Immature natural killer cell (primary cell): ENCODE measurements at places on chromosomes 1 and 21.

GRCh38 chr1:7886405-7886745 lies 33.5 kb upstream of the UTS2 start:
- no peak for DNase-seq

DNA sequence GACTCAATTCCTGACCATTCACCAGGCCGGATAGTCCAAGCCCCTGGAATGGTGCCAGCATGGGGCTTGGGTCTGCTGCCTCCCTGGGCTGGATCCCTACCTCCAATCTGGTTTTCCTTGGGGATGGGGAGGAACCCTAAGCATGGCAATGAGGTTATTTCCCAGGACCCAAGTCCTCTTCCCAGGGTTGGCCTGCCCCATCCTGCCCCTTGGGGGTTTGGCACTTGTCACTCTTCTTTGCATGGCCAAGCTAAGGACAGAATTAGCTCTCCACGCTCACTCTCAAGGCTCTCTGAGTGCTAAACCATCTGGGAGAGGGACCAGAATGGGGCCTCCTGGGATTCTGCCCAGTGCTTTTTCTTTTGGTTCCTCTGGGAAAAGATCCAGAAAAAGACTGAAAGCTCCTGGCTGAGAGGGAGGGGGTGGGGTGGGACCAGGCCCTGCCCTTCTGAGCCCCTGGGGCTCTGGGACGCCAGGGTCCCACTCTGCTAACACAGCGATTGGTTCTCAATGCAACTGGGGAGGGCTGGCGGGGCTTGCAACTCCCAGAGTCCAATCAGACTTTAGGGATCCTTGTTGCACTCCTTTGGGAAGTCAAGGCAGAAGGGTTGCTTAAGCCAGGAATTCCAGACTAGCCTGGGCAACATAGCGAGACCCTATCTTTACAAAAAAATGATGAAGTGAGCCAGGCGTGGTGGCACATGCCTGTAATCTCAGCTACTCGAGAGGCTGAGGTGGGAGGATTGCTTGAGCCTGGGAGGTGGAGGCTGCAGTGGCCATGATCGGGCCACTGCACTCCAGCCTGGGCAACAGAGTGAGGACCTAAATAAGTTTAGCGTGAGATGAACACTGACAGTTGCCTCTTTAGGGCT lies 52.7 kb downstream of the DHRS3 start:
- DNase-seq, result no peak

DNA sequence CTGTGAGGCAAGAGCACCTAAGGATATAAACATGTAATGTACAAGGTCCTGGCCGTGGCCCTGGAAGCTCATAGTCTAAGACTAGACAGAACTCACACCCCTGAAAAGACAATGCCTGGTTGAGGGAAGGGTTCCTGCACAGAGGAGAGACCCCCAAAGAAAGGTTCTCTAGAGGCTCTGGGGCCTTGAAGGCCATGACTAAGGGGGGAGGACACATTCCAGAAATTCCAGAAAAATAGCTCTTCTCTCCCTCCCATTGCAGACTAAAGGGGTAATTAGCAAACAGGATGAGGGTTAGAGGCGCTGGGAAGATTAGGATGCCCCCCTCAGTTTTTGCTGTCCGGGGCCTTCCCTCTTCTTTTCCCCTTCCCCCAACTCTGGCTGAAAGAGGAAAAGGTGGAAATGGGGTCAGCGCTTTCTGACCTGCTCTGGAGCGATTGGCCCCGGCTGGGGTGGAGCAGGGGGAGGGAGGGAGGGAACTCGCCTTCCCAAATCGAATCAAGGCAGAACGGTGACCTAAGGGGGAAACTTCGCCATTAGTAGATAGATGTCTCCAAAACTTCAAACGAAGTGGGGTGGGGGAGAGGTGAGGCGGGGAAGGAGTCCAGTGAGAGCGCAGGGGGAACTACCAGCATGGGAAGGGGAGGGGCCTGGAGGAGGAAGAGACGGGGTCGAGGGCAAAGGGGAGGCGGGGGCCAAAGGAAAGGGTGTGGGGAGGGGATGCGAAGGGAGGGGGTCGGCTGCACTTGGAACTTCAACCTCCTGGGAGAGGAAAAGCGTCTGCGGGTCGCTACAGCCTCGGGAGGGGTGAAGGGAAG lies 11.8 kb downstream of the PAX7 start:
- DNase-seq, result no peak

DNA sequence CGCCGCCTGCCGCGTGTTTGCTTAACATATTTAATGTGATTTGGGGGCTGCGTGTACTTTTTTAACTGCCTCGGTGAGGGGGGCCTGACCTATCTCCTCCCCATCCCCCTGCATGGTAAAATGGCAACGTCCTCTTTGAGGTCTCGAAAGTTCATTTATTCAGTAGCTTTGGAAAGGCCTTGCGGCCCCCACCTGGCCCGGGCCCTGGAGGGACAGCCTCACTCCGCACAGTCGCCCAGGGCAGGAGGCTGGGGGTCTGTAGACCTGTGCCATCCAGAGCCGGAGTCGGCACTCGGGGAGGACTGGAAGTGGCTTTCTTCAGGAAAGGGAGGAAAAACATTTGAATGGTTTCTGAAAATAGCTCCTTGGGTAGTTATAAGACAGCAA lies 38.0 kb upstream of the ACTRT2 start:
- no peak for DNase-seq

- no peak for DNase-seq
Observed at GRCh38 chr1:203046984-203047630, 20.8 kb downstream of the PPFIA4 start.

DNA sequence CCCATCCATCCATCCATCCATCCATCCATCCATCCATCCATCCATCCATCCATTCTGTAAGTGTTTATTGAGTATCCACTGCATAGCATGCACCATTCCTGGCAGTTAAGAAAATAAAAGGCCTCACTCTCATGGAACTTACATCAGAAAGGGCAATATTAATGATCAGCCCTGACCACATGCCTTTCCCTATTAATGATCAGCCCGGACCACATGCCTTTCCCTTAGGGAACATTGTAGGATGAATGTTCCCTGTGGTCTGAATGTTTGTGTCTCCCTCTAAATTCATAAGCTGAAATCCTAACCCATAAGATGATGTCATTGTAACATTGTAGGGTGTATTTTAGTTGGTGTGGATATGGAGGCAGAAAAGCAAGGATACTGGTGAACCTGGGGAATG lies 365.8 kb downstream of the KIF26B start:
- DNase-seq, result no peak

DNA sequence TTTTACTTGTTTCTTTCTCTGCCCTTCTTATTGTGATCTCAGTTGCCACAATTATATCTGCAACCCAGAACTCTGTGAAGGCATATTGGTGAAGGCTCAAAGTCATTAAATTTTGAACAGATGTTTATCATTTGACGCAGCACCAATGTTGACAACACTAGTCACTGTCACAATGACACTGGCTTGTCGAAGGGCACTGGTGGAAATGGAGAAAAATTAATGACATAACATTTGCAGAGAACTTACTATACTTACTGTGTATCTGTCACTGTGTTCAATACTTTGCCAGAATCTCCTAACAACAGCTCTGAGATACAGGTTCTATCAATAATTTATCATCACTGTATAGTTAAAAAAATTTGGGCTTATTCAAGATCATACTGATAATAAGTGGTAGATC lies 1213.7 kb downstream of the NCAM2 start:
- DNase-seq, result no peak

- DNase-seq, result no peak
Observed at GRCh38 chr1:53183095-53183990, 13.3 kb upstream of the CPT2 start.

GRCh38 chr1:44499306-44499705 lies 94.3 kb downstream of the RNF220 start:
- DNase-seq, result no peak

GRCh38 chr1:51281807-51282206 lies 45.7 kb downstream of the RNF11 start:
- DNase-seq, result no peak

GRCh38 chr1:107404756-107405155 lies 263.9 kb downstream of the NTNG1 start:
- DNase-seq, result no peak

DNA sequence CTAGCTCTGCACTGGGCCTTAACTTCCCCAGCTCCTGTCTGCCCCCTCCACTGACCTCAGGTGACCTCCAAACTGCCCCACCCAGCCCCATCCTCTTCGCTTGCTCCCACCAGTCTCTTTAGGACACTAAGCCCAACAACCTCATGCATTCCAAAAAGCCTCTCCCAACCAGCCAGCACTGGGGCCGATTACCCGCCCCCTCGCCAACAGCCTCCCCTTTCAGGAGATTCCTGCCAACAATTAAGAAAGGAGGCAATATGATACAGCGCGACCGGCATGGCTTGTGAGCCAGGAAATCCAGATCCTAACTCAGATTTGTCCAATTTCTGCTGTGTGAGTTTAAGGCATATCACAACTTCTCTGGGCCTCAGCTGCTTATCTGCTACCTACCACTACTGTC lies 14.7 kb downstream of the KANK4 start:
- DNase-seq, result no peak

DNA sequence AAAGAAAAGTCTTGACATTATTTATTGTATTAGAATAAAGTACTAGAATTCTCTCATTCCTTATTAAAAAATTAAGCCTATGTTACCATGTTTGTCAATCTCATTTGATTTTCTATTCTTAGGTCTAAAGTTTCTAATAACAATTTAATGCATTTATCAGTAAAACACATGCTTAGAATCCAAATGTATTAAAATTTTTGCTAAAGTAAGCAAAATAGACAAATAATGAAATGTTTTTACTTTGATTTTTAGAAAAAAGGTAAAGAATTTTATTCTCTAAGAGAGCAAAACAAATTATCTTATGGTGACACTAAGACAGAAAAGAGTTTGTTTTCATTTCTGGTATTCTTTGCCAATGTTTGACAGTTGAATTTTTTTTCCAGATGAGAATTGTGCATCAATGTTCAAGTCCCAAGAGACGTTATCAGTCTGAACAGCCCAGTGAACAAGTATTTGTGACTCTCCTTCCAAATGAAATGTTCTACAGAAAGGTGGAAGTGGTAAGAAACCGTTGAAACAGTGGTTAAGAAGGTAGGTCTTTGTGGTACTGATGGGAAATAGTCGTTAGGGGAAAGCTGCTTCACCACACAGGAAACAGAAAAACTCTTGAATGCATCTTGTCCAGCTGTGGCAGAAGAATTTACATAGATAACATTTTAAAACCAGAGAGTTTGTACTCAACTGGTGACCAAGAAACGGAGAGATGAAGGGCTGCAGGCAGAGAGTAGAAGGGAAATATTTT lies 402.5 kb downstream of the PTPRC start:
- DNase-seq, result peak; percentile 70

GRCh38 chr21:41966872-41967621 lies 13.2 kb upstream of the C2CD2 start:
- no peak for DNase-seq

- no peak for DNase-seq
Observed at GRCh38 chr1:212495766-212496494, 63.2 kb downstream of the NENF start.

DNA sequence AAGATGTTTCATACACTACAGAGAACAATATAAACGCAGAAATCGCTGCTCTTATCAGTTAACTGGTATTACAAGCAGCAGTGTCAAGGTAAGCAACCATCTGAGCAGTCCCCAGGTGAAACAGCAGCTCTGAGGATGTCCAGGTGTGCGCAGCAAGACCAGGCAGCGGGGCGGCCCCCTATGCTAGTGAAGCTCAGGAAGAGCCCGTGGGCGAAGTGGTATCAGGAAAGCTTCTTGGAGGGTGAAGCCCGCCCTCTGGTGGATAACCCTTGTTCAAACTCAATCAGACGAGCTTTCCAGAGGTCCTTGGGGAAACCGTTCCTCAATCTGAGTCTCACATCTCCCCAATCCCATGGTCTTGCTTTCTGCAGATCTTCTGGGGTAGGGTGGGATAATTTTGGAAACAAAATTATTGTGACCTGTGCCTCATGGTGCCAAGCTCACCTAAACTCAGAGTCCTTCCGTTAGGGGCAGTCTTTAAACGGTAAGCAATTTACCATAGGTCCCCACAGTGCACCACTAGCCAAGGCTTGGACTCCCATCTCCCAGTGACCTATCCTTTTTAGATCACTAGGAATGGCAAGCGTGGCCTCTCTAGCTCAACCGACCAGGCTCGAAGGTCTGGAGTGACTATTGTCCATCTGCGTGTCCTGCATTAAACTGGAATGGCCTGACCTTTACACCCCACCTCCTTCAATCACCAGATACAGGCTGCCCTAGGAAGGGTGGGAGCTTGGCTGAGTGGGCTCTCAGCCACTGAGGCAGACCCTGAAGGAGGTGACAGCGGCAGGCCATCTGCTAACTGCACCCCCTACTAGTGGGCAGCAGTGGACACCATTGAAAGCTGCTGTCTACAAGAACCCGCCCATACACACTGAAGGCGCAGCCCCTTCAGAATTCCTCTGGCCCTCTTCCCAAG lies 13.6 kb upstream of the FAM110D start:
- DNase-seq, result peak; percentile 66

DNA sequence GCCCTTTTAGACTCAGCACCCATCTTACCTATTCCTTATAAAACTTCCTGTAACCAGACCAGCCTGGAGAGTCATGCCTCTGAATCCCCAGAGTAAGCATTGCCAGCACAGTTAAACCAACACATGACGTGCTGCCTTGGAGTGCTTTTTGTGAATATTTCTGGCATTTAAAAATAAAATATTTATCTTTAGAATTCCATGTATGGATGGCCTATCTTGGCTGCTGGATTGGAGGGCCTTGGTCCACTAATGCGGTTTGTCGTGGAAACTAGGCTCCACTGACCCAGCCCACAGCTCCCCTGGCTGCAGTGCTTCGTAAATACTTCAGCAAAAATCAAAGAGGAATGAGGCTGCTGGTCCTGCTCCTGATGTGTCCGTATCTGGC lies 17.5 kb downstream of the MTARC1 start:
- DNase-seq, result no peak

- no peak for DNase-seq
Observed at GRCh38 chr1:176949033-176949662, 215.4 kb downstream of the ASTN1 start.

DNA sequence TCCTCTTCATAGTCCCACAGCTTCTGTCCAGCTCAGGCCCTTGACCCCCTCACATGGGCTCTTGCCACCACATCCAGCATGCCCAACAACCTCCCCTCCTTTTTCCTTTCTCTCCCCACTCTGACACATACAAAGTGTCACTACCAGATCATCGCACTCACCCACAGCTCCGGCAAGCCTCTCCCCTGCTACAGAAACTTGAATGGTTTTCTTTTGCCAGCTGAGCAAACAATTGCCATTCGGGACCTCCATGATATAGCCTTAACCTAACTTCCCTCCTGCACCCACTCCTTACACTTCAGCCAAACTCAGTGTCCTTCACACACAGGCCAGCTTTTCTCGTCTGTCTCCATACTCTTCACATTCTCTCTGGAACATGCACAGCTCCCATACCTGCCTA lies 43.3 kb downstream of the MAB21L3 start:
- no peak for DNase-seq

DNA sequence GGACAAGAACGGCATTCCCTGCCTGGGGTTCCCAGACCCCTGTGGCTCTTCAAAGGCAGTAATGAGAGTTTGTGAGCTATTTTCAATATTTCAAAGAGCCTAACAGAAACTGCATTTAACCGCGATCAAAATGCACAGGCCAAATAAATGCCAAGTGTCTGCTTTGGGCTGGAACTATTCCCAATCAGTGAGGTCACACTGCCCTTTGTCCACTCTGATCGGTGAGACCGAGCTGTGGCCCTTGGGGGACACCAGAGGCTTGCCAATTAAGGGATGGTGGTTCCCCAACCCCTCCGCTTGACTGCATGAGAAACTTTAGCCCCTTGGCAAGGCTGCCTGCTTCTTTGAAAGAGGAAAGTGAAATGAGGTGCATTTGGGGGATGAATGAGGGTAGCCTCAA lies 20.3 kb downstream of the CSMD2 start:
- DNase-seq, result no peak
